GM23338 (cell line): ENCODE measurements at places on chromosomes 11 and 22. TPM values are rescaled to one million over a fixed set of nuclear protein-coding genes. Genes with fewer than 3 reads are reported as not detected.

Gene CALCA
- total RNA-seq = 1.9 and 2.6 TPM in 2 replicates

DNA sequence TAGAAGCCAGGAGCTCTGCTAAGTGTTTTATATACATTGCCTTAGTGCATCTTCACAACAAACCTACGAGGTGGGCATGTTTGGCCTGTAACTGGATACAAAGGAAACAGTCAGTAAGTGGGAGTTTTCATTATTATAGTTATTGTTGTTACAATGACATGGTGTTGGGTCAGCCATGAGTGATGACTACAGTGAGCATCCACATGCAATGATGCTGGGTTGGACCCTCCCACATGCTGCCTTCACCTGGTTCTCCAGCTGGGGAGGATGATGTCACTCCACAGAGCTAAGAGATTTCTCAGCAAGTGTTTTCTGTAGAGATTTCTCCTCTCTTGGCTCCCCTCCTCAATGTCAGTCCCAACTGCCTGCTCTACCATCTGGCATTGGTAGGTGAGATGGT, 59.3 kb downstream of the EHF start:
- DNase-seq = no peak

- no peak for DNase-seq
Measured at GRCh38 chr22:23424031-23424430, 156.1 kb downstream of the IGLL1 start.

Gene MISFA
- total RNA-seq = 1.7 TPM in 1 of 2 replicates, not detected in the other

DNA sequence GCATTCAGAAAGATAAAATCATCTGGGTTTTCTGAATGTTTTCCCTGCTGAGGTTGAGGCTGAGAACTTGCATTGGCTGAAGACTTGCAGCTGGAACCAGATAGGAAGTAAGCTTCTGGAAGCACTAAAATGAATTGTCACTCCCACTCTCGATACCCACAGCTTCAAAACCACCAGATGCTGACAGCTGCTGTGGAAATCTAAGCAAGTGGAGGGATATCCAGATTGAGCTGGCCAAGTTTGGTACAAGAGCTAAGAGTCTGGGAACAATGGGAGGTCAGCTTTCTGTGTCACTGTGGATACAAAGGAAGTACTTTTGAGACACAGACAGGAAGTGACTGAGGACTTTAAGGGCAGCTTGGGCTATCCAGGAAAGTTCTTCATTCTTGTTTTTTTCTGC, 51.3 kb upstream of the CD44 start:
- no peak for DNase-seq

- DNase-seq = no peak
Measured at GRCh38 chr22:27799015-27799826, 2.3 kb downstream of the MN1 start.

Gene CRYAB
- total RNA-seq = 6.1 and 6.8 TPM in 2 replicates

DNA sequence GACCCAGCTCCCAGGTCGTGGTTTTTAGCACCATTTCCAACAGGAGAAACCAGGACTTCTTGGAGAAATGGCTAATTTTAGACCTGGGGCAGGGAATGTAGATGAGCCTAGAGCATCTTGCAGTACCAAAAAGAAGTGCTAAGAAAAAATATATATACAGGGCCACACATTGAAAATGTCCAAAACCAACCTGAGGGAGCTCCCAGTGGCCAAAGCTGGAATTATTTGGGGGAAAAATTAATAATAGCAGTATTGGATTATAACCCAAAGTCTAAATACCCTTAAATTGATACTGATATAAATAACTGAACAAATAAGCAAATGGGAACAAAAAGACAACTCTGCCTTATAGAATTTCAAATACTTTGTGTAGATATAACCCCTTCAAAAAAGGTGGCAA, 108.0 kb downstream of the PARVA start:
- no peak for DNase-seq
